ENCODE measurements at places on chromosomes 1 and 21.

DNA sequence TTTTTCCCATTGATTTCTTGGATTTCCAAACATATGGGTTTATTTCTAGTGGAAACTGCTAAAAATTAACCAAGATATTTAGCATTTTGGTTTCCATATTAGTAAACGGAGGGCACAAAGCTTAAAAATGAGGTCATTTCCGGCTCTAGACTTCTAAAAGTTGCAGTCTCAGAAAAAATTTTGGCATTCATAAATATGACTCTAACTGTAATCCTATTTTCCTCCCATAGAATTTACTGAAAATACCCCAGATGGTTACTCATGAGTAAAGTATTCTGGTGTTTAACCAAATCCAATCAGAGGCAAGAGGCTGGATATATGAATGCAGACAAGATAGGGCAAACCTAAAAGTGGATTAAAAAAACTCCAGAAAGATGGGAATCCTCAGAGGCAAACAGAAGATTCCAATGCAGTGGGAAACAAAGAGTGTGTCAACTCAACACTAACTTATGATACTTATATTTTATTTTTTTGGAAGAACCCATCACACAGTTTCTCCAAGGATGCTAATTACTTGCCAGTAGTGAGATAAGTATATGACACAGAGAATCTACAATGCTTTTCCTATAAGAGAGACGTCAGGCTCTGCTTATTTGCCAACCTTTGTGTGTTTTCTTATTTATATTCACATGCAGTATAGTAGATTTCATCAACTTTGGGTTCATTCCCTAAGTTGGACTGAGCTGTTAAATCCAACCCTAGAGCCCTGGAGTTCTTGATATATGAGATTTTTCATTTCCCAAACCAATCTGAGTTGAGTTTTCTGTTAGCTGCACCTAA lies 90.1 kb upstream of the BCL10 start:
- no peak for DNase-seq

DNA sequence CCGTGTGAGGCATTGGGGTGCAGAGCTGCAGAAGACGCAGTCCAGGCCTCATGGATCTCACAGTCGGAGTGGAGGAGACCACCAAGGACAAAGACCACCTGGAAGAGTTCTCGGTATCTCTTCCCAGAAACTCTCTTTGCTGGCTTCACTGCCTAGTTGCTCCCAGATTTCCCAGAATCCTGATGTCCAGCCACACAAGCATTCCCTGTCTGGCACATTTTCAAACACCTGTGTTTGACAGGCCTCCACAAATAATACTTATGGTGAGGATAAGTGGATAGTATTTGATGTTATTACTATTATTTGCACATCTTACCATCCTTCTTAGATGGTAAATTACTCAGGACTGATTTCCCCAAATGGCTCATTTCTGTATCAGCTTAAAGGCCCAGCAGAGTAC lies 27.7 kb upstream of the KANK4 start:
- DNase-seq: no peak

DNA sequence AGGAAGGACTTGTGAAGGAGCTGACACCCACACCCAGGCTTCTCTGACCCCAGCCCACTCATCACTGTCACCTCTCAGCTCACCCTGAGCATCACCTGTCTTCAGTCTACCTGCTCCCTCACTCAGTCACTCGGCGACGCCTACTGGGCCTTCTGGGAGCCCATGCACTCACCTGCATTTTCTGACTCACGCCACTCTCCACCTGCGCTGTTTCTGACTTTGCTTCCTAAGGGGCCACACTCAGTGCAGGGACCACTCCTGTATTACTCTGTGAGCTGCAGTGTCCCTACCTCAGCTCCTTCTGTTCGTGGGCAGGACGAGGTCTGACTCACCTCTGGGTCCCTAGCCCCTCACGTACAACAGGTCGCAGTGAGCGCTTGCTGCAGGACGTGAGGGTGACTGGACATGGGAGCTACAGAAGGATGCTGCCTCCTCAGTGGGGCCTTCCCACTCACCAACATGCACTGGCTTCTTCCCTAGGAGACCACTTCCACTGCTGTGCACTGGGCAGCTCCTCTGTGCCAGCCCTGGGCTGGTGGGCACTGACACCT lies 102.3 kb downstream of the GLIS1 start:
- DNase-seq: no peak

- no peak for DNase-seq
These were observed 350.6 kb upstream of the RUNX1 start for GRCh38 chr21:35399706-35400105.

GRCh38 chr1:172940174-172940855 lies 110.4 kb downstream of the TNFSF18 start:
- no peak for DNase-seq
